ENCODE measurements at places on chromosomes 6 and 20. TPM values are rescaled to one million over a fixed set of nuclear protein-coding genes. Genes with fewer than 3 reads are reported as not detected.

DNA sequence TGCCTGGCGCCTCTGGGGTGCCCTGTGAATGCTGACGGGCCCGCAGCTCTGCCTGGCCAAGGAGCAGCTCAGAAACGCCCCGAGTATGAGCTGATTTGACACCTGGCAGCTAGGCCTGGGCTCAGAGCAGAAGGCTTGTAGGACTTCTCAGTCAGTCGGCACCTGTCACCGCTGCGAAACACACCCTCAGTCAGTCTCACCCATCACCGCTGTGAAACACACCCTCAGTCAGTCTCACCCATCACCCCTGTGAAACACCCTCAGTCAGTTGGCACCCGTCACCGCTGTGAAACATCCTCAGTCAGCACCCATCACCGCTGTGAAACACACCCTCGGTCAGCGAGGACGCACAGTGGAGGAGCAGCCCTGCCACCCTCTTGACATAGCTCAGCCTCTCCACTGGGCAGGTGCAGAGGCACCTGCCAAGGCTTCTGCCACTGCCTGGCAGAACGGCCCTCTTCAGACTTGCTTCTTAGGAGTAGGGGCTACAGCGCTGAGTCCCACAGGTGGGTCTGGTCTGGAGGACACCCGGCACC is 109.0 kb downstream of the PSMB1 start:
- peak; percentile 72 for DNase-seq

- DNase-seq, result no peak
Measured at GRCh38 chr20:20371083-20371482, 3.2 kb downstream of the INSM1 start.

DNA sequence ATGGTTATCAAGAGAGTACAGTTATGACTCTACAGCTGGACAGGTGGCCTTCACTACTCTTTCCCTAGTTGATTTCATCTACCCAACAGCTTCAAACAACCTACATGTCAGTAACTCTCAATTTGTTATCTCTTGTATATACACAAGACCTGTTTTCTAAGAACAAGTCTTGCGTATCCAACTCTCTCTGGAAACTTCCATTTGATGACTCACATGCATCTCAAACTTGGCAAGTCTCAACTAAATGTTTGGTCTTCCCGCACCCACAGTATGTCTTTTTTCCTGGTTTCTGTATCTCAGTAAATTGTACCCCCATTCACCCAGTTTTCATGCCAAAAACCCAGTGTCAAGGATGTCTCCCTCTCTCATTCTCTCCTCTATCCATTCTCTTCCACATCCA is 97.7 kb downstream of the BTBD9 start:
- DNase-seq, result no peak

- no peak for DNase-seq
Measured at GRCh38 chr6:38404355-38404754, 235.4 kb downstream of the BTBD9 start.

GRCh38 chr6:64477391-64477790 is 841.8 kb downstream of the PHF3 start:
- no peak for DNase-seq

- DNase-seq, result no peak
Measured at GRCh38 chr6:137323860-137324259, 104.7 kb upstream of the IFNGR1 start.

DNA sequence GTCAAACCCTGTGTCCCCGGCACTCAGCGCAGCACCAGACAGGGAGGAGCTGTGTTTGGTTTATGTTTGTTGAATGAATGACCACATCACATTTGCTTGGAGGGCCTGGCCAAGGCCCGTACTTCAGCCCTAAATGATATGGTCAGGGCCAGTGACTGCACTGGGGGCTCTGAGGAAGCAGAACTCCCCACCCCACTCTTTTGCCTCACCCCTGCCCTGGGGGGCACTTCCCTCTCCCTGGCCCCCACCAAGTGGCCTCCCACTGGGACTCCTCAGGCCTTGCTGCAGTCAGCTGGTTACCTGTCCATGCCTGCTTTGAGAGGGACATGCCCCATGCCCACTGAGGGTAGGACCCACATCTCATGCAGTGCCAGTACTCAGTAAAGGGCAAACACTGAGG is 2.9 kb downstream of the ADISSP start:
- no peak for DNase-seq

GRCh38 chr6:126156973-126157372 is 170.6 kb downstream of the TRMT11 start:
- no peak for DNase-seq

- no peak for DNase-seq
Measured at GRCh38 chr6:105111871-105112270, 67.9 kb downstream of the POPDC3 start.

GRCh38 chr6:84836366-84836765 is 72.0 kb upstream of the TBX18 start:
- DNase-seq, result no peak

- DNase-seq, result no peak
Measured at GRCh38 chr20:54047048-54047447, 23.3 kb downstream of the BCAS1 start.

- DNase-seq, result no peak
Measured at GRCh38 chr6:143872201-143872600, 7.9 kb downstream of the ZC2HC1B start.

CTAGE9 gene
- not detected for total RNA-seq

SUMO4 gene
- 9.9 TPM for total RNA-seq

PRRT1 gene
- total RNA-seq, result 0.67 TPM

SPATA25 gene
- 5.0 TPM for total RNA-seq

RAET1E gene
- total RNA-seq, result not detected

CLPSL1 gene
- not detected for total RNA-seq
